ENCODE measurements at places on chromosomes 1 and 21. TPM values are rescaled to one million over a fixed set of nuclear protein-coding genes. Genes with fewer than 3 reads are reported as not detected.

GRCh38 chr21:46196733-46197132, 12.5 kb upstream of the SPATC1L start:
- DNase-seq = no peak
- peaks cover 93% of the 10 kb centered on the region for H3K36me3 ChIP-seq
- H3K4me1 ChIP-seq = peaks cover 7% of the 10 kb centered on the region
- H3K4me3 ChIP-seq = no peak overlapping the region

DNA sequence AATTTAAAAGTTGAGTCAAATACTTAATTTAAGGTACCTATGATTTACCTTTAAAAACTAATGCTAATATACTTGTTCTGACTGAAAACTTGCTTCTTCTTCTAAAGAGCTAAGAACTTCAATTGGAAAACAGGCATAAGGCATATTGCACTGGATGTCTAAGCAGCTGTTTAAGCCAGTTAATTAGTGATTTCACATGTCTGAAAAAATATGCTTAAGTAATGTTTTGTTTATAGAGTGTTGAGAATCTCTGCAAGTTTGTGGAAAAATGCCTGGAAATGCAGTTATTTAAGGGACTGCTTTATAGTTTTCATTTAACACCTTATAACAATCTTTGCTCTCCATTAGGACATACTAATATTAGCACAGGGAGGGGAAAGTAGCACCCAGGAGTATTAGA, 28.2 kb downstream of the UBE2U start:
- no peak overlapping the region for H3K4me3 ChIP-seq
- no peaks in the 10 kb centered on the region for H3K4me1 ChIP-seq
- no peak overlapping the region for H3K27ac ChIP-seq

- 0 out of 3 replicates have a peak, but pooled peaks cover 3% of the 10 kb centered on the region for H3K36me3 ChIP-seq
- peak; percentile 78 for DNase-seq
- H3K4me1 ChIP-seq = peaks cover 48% of the 10 kb centered on the region
These were observed 55.8 kb downstream of the SLC9A1 start for GRCh38 chr1:27099135-27099586.

LYPD8 gene
- total RNA-seq = 1.0 TPM

HSF2BP gene
- total RNA-seq = 0.22 TPM

DNA sequence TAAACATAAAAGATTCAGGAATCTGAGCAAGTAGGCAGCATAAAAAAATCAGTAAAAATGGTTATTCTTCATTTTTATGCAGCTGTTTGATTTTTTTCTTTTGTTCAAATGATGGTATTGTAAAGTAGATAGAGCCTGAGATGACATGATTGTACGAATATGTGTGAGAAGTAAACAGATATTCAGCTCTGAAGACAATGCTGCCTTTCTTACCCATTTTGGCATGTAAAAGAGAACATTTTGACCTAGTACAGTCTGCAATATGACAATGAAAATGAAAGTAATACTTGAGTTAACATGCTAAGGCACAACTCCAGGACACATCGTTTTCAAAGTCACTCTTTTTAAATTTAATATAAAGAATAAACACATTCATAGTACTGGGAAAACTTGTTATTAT, 95.7 kb upstream of the NCAM2 start:
- no peak for DNase-seq
- no peaks in the 10 kb centered on the region for H3K4me1 ChIP-seq
- H3K27me3 ChIP-seq = no peaks in the 10 kb centered on the region
- H3K4me3 ChIP-seq = no peak overlapping the region

- peak; percentile 85 for DNase-seq
- peak overlapping the region; percentile 94 for H3K27ac ChIP-seq
- peak overlapping the region; percentile 68 for H3K4me3 ChIP-seq
- peaks cover 24% of the 10 kb centered on the region for H3K4me1 ChIP-seq
- H3K36me3 ChIP-seq = peaks cover 16% of the 10 kb centered on the region
- no peaks in the 10 kb centered on the region for H3K27me3 ChIP-seq
These were observed 161.2 kb downstream of the RUNX1 start for GRCh38 chr21:34887725-34888568.

- peaks cover 90% of the 10 kb centered on the region for H3K4me1 ChIP-seq
- no peaks in the 10 kb centered on the region for H3K27me3 ChIP-seq
- peaks cover 10% of the 10 kb centered on the region for H3K36me3 ChIP-seq
- H3K27ac ChIP-seq = no peak overlapping the region
- H3K4me3 ChIP-seq = no peak overlapping the region
- DNase-seq = no peak
These were observed 31.7 kb downstream of the TRIM11 start for GRCh38 chr1:228374711-228375577.

DNA sequence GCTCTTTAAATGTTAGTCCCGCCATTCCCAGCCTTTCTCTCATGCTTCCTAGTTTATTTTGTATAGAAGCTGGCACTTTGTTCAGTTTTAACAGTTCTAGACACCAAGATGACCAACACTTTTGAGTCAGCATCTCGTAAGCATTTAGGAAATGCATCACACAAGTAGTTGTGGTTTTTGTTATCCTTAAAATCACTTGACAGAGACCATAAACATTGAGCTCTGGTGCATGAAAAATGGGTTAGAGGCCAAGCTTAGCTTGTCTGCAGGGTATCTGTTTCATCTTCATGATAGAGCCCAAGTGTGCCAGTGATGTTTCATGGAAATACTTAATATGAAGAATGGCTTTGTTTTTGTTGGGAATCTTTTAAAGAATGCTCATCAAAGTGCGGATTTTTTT, 159.7 kb downstream of the DISP1 start:
- H3K27ac ChIP-seq = no peak overlapping the region
- no peak for DNase-seq
- no peaks in the 10 kb centered on the region for H3K36me3 ChIP-seq

DPT gene
- total RNA-seq = not detected

DNA sequence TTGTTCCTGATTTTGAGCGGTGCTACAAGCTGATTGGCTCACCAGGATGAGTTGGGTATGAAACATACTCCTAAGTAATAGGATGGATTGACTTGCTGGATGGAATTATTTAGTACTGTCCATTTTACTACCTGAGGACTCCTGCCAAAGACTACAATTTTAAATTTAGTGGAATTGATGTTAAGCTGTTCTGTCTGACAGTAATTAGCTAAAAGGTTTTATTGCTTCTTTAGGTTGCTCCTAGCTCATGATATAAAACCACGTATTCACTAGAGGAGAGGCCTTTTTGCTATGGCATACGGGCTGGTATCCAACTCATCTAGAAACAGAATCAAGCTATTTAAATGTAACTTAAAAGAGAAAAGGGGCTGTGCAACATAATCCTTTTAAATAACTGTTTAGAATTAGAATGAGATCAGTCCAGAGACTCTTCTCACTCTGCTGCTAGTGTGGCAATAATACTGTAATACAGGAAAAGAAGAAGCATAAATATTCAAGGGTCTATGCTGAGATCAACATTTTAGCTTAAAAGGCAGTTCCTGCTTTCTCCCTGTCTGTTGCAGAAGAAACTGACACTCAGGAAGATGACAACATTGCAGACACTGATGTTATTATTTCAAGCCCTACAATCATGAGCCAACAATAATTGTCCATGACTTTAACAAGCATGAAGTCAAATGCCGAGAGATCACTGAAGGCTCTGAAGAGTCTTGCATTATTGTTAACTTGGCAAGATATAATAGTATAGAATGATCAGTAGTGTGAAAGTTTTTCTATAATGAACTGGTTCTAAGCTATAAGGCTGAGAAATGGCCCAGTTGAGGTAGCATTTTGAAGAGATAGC, 258.7 kb upstream of the ADGRL4 start:
- no peaks in the 10 kb centered on the region for H3K36me3 ChIP-seq
- no peak for DNase-seq
- no peak overlapping the region for H3K4me3 ChIP-seq
- no peak overlapping the region for H3K27ac ChIP-seq
- H3K4me1 ChIP-seq = no peaks in the 10 kb centered on the region

GRCh38 chr1:4433075-4433474, 221.3 kb upstream of the AJAP1 start:
- no peak overlapping the region for H3K27ac ChIP-seq
- no peak overlapping the region for H3K4me3 ChIP-seq
- H3K4me1 ChIP-seq = no peaks in the 10 kb centered on the region

- DNase-seq = no peak
- no peaks in the 10 kb centered on the region for H3K27me3 ChIP-seq
- no peak overlapping the region for H3K27ac ChIP-seq
- H3K4me3 ChIP-seq = no peak overlapping the region
- no peaks in the 10 kb centered on the region for H3K4me1 ChIP-seq
These were observed 161.2 kb downstream of the NTMT2 start for GRCh38 chr1:170306948-170307347.

CCDC30 gene
- total RNA-seq = 0.76 TPM

GRCh38 chr1:153262070-153262366, 2.5 kb downstream of the LORICRIN start:
- DNase-seq = no peak
- H3K27me3 ChIP-seq = peaks cover 49% of the 10 kb centered on the region
- no peak overlapping the region for H3K27ac ChIP-seq
- no peaks in the 10 kb centered on the region for H3K4me1 ChIP-seq
- no peaks in the 10 kb centered on the region for H3K36me3 ChIP-seq

- H3K27me3 ChIP-seq = peaks cover 6% of the 10 kb centered on the region
- no peak for DNase-seq
- H3K4me1 ChIP-seq = no peaks in the 10 kb centered on the region
- no peak overlapping the region for H3K4me3 ChIP-seq
- no peaks in the 10 kb centered on the region for H3K36me3 ChIP-seq
These were observed 173.1 kb upstream of the GALNT2 start for GRCh38 chr1:229893762-229894444.
